ENCODE measurements at places on chromosomes 2 and 18.

DNA sequence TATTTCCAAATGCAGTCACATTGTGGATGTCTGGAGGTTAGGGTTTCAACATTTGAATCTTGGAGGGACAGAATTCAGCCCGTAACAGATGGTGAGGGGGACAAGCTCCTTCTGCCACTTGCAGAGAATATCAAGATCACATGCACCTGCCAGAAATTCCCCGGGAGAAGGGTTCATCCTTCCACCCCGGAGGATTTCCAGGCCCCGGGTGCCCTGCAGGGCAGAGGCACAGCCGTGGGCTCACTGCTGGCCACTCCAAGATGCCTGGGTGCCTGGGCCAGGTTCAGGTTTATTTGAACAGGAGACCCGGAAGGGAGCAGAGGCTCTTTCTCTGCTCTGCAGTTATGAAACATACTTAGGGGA, 38.2 kb upstream of the MGAT4A start:
- no peak for DNase-seq

- no peak for DNase-seq
Measured at GRCh38 chr18:48959921-48960920, 9.5 kb upstream of the SMAD7 start.

- no peak for DNase-seq
Measured at GRCh38 chr2:30965022-30965531, 157.8 kb upstream of the CAPN13 start.

DNA sequence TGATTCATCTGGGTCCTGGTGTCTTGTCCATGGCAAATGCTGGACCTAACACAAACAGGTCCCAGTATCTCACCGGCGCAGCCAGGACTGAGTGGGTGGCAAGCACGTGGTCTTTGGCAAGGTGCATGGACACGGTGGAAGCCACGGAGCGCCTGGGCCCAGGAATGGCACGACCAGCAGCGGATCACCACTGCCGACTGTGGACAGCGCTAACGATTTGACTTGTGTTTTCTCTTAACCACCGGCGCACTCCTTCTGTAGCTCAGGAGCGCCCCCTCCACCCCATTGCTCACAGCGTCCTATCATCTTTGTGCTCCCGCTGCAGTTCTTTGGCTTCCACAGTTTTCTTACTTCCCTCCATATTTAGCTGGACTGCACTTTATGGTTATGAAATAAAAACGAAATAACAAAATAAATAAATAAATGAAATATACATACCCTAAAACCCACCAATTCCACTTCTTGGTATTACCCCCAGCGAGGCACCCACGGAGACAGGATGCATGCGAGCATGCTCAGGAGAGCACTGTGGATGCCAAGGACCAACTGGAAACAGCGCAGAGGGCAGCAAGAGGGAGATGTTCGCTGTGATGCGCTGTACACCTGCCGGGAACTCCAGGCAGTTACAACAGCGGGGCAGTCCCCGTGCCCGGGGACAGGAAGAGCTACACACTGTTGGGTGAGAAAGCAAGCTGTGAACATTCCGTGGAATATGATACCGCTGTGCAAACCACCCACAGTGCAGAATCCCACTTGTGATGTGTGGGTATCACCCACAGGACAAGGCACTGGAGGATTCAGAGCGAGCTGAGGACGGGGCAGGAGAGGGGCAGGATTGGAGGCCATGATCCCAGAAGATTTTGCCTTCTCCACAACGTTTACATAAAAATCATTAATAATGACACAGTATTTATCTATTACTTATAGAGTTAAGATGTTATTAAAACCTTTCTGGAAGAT, 7.0 kb upstream of the CIDEA start:
- DNase-seq: peak; percentile 25

DNA sequence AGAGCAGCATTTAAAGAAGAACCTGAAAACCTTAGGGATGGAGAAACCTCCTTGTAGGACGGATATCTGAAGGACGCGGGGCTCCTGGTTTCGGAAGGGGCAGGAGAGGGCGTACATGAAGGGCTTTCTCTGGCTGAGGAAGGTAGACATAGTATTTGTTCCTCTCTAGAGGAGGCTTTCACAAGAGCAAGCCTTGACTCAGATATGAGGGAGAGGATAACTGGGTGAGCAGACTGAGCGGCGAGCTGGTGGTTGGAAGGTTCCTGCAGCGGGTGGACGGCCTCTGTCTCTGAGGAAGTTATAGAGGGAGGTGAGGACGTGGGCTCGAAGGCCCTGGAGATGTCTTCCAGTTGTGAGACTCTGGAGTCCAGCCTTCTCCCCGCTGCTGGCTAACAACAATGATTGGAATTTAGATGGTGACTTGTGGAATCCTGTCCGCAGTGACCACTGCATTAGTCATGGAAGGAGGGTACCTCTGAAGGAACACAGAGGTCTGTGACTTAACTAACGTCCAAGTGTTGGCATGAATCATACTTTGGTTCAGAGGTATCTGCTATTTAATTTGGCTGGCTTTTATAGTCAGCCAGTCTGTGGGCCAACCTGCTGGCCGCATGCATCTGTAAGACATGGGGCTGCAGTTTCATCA, 80.9 kb downstream of the ASAP2 start:
- DNase-seq: peak; percentile 94

- no peak for DNase-seq
Measured at GRCh38 chr2:135555311-135555710, 24.0 kb downstream of the R3HDM1 start.

GRCh38 chr2:229431327-229431954, 160.4 kb upstream of the PID1 start:
- DNase-seq: peak; percentile 87

GRCh38 chr18:46174342-46175041, 70.3 kb downstream of the HAUS1 start:
- DNase-seq: peak; percentile 39

GRCh38 chr2:74564222-74564621, 9.7 kb downstream of the DOK1 start:
- DNase-seq: peak; percentile 87

DNA sequence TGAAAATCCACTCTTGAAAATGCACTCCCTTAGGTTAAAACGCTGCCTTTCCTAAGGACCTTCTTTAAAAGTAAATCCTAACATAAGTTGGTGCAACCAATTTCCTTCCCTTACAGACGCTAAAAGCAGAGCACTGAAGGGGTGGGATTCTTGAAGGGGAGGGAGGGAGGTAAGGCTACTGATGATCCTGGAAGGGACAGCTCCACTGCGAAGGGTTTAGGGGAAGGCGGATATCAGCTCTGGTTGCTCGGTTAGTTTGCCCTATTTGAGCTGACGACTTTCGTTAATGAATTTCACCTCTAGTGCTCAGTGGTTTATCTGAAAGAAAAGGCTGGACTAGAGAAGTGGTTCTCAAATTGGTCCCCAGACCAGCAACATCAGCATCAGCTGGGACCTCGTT, 49.7 kb upstream of the SIGLEC15 start:
- DNase-seq: no peak

DNA sequence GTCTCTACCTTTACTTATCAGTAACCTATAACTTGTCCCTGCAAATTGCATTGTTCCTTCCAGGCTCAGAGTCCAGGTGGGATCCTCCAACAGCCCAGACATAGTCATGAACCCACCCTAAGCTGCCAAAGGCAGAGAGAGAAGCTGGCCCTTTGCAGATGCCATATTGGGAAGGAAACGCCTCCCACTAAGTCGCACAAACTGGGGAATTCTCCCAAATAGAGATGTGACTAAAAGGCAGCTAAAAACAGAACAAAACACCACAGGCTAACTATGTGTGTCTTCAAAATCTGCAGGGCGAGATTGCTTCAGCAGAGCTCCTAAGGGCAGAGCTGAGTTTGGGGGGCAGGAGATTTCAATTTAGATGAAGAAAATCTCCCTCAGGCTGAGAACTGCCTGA, 38.5 kb upstream of the SIGLEC15 start:
- DNase-seq: no peak

Data from cardiac fibroblast (primary cell).